ENCODE measurements at places on chromosomes 1 and 21.

GRCh38 chr1:7885513-7886404 is 32.9 kb upstream of the UTS2 start:
- DNase-seq: no peak

DNA sequence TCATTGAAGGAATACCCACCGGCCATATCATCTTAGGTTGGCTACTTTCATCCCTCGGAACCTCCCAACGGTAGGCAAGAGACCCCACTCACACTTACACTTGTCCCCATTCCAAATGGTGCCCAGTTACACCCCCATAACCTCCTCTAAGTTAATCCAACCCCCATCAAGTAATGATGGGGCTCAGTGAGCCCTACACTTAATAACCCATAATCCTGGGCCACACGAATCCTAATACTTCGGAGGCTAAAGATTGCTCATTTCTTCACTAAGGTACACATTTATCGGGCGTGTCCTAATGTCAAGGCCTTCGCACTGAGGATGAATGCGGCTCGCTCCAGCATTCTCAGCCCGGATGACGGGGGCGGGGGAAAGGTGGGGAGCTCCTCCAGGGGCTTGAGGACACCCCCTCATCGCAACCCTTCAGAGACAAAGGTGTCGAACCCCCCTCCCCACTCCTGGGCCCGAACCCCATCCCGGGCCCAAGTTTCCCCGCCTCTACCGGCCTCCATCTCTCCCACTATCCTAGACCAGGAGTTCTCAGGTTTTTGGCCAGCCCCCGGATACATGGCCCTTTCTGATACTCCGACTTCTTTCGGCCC is 435 bp downstream of the ILF2 start:
- DNase-seq: no peak

GRCh38 chr21:29939924-29940275 is at the start of gene GRIK1:
GRIK1 (minus strand) TSS chr21:29939996.
- DNase-seq: no peak

DNA sequence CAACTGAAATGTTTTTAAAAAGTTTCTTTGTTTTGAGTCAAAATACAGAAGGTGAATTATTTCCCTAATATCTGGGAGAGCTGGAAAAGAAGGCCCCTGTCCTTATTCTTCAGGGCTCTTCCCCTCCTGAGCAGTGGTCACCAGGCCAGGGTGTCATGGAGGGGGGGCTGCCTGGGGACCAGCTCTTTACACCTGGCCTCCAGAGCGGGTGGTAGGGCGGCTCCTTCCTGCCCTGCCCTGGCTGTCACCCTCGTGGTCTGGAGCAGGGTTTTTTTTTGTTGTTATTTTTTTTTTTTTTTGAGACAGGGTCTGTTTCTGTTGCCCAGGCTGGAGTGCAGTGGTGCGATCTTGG is 6.6 kb downstream of the SKI start:
- no peak for DNase-seq

DNA sequence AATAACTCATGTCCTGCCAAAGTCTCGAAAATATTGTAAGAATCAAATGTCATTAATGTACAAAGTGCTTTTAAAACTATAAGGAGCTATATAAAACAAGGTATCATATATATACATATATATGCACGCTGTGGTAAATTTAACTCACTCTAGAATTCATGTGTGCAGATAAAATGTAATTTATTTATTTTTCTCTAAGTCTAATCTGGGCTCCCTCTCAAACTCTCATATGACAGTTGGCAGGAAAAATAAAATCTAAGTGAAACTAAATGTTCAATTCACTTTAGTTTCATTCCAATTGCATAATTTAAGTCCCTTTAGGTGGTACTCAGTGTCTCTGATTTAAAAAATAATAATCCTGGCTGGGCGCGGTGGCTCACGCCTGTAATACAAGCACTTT is 372.0 kb upstream of the DAB1 start:
- no peak for DNase-seq

DNA sequence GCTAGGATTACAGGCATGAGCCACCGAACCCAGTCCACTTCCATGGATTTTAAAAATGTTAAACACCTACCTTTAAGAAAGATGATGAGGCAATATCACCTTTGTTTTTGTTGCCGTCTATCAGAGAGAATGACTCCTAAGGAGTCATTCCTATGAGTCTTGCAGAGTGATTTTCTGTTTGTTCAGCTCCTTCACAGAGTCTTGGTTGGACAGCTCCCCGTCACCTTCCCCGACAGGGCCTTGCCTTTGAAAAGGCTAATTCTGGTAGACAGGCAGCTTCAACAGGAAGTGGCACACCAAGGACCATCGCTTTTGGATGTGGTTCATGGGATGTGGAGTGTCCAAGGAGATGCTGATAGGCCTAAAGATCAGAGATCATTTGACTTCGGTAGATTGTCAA is 17.5 kb downstream of the ZBTB18 start:
- no peak for DNase-seq

Measured in GM12892 (cell line).